ENCODE measurements at places on chromosomes 11 and 22.

DNA sequence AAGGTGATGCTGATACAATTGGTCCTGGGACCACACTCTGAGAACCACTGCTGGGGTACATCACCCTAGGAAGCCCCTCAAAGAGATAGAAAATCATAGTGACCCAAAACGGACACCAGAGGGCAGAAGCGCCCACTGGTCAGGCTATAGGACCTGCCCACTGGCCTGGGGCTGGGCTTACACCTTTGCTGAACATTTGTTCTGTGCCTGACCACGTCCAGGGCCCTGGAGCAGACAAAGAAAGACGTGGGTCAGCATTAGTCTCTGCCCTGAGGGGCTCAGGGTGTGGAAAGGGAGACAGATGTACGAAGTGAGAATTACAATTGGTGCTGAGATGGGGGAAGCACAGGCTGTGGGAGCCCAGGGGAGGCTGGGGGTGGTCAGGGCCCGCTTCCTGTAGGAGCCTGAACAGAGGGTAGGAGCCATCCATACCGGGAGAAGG lies 14.4 kb upstream of the SERPINH1 start:
- DNase-seq = no peak

DNA sequence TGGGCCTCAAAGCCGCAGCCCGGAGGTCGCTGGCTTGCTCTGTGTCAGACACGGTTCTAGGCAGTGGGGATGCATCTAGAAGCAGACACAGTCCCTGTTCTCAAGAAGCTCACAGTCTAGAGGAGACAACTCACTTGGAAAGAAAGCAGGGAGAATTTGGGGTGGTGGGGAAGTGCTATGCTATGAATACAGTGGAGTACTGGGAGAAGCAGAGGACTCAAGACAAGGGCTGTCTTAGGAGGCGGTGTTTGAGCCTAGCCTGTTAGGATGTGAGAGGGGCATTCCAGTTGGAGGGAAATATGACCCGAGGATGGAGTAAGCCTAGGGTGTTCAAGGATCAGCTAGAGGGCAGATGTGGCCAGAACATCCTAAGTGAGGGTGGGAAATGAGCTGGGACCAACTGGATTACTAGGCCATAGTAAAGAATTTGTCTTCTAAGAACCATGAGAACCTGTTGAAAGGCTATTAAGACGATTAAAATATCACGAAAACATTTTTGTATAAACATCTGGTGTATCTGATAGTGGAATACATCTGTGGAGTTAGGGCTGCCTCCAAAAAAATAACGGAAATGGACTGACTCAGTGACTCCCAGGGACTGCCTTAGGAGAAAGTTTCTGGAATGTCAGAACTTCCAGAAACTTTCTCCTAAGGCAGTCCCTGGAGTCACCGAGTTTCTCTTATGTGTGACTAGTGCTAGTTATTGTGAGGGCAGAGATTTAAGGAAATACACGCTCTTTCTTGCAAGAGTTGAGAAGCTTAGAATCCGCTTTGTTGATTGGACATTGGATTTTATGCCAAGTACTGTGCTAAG lies 1.1 kb upstream of the PITPNB start:
- no peak for DNase-seq

DNA sequence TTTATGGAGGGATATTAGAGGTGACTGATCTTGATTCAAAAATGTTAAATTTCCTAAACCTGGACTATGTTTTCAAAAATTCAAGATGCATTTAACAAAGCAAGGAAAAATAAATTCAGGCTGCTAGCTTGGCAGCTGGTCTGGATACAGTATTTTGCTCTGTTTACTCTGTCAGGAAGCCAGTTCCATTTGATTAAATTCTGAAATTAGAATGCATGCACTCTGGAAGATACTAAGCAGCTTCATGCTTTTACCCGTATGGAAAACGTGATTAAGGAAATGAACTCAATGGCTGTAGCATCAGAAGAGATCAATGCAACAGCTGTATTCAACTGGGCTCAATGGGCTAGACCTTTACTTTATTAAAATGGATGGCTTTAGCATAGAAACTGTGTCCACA lies 14.2 kb downstream of the C11orf71 start:
- DNase-seq = no peak

DNA sequence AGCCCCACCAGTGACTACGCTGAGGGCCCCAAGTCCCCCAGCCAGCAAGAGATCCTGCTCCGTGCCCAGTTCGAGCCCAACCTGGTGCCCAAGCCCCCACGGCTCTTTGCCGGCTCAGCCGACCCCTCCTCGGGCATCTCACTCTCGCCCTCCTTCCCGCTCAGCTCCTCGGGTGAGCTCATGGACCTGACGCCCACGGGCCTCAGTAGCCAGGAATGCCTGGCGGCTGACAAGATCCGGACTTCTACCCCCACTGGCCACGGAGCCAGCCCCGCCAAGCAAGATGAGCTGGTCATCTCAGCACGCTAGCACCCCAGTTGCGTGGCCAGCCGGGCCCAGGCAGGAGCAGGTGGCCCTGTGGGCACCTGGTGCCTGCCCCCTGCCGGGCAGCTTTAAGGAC lies 8.3 kb upstream of the MYRF start:
- DNase-seq = no peak

- no peak for DNase-seq
These were observed 10.6 kb upstream of the AIFM3 start for GRCh38 chr22:20956258-20957101.

DNA sequence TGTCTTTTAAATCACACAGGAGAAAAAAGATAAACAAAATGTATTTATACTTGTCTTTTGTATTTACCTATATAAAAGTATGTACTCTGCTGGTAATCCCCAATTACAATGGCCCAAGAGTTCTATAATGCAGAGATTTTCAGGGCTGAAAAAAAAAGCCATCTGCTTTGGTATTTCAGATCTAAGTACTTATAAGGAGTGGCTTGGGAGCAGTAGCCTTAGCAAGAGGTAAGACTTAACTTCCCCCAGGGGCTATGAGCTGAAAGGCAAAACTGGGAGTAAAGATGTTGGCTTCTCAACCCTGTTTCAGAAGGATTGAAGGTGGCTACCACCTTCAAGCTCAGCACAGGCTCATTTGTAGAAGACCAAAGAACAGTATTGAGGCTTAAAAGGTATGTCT lies 35.3 kb upstream of the EP300 start:
- no peak for DNase-seq

GRCh38 chr11:42709216-42709615 lies 602.6 kb upstream of the API5 start:
- no peak for DNase-seq

GRCh38 chr11:73916435-73916834 lies 34.4 kb upstream of the DNAJB13 start:
- DNase-seq = no peak

- no peak for DNase-seq
These were observed 4.1 kb upstream of the GALR3 start for GRCh38 chr22:37819105-37819433.

DNA sequence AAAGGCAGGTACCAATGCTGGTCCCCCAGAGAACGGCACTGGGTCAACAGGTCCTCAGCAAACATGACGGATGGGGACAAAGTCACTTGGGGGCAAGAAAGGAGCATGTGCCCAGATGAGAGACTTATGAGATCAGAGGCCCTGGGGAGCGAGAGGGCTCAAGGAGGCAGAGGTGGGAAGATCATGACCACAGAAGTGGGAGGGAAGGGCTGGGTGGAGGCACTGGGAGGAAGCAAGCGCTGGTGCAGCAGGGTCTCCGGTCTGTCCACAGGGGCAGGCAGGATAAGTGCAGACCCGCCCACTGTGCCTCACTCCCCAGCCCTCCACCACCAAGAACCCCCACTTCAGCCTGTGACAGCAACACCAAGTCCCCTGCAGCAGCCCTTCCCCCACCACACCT lies 10.9 kb downstream of the ELFN2 start:
- no peak for DNase-seq

- no peak for DNase-seq
These were observed 98.8 kb downstream of the HSD17B12 start for GRCh38 chr11:43779306-43779705.

DNA sequence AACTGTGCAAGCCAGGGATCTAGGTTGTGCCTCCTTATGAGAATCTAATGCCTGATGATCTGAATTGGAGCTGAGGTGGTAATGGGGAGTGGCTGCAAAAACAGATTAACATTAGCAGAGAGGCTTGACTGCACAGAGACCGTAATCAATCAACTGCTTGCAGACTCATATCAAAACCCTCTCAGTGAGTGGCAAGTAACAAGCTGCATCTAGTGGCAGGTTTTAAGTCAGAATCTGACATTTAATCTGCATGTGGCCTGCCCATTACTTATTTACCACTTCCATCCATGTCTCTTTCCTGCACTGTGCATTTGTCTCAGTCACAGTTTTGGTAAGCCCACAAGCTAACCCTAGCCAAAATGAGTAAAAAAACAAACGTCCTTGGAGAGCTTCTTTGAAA lies 11.2 kb downstream of the C11orf58 start:
- DNase-seq = no peak

DNA sequence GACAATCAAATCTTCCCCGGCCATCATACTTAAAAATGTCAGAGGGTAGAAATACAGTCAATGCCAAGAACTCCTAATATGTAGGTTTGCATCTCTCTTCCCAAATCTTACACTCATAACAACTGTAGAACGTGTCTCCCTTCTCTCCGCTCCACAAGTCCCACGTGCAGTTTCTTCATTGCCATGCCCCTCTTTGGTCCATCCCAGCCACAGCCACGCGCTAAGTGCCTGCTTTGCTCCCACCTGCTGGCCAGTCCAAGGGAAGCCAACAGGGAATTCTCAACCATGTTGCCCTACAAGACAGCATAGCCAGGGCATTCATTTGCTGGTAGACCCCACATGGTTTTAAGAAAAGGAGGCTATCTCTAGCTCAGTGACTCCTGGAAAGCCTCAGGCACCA lies 420.6 kb upstream of the ISX start:
- no peak for DNase-seq

- DNase-seq = no peak
These were observed 23.4 kb downstream of the ASPHD2 start for GRCh38 chr22:26452236-26453016.

- DNase-seq = no peak
These were observed 330.7 kb upstream of the NCAM1 start for GRCh38 chr11:112630496-112630895.

All from activated T-cell treated with anti-CD3 and anti-CD28 coated beads for 24 hours (primary cell).